ENCODE measurements at places on chromosomes 5 and 9. TPM values are rescaled to one million over a fixed set of nuclear protein-coding genes. Genes with fewer than 3 reads are reported as not detected.

The SHC3 gene
- total RNA-seq = 7.6 TPM

The SAXO1 gene
- total RNA-seq = not detected

The MEF2C gene
- 62.7 TPM for total RNA-seq

The CFAP77 gene
- not detected for total RNA-seq

The CDH6 gene
- total RNA-seq = 10.6 TPM

The LRRC14B gene
- not detected for total RNA-seq

The HSDL2 gene
- total RNA-seq = 26.5 TPM

The FAM151B gene
- total RNA-seq = 2.7 TPM

The SLC36A3 gene
- not detected for total RNA-seq

The PRPF4 gene
- 27.1 TPM for total RNA-seq

The OMD gene
- 0.94 TPM for total RNA-seq

The GALT gene
- total RNA-seq = 17.2 TPM

The LRRC8A gene
- 120 TPM for total RNA-seq

The ZNF300 gene
- 8.5 TPM for total RNA-seq

The SPATA31A3 gene
- total RNA-seq = not detected

The WHRN gene
- under 0.01 TPM for total RNA-seq

The LCN10 gene
- total RNA-seq = not detected

The KIF4B gene
- total RNA-seq = 0.27 TPM

The RNF180 gene
- total RNA-seq = 6.4 TPM

The AHRR gene
- 9.4 TPM for total RNA-seq

The KCNV2 gene
- total RNA-seq = not detected

The C9orf50 gene
- total RNA-seq = 0.09 TPM
